ENCODE measurements at places on chromosomes 12 and 14.

- no peak for DNase-seq
Observed at GRCh38 chr14:92105073-92105892, 1.1 kb downstream of the ATXN3 start.

DNA sequence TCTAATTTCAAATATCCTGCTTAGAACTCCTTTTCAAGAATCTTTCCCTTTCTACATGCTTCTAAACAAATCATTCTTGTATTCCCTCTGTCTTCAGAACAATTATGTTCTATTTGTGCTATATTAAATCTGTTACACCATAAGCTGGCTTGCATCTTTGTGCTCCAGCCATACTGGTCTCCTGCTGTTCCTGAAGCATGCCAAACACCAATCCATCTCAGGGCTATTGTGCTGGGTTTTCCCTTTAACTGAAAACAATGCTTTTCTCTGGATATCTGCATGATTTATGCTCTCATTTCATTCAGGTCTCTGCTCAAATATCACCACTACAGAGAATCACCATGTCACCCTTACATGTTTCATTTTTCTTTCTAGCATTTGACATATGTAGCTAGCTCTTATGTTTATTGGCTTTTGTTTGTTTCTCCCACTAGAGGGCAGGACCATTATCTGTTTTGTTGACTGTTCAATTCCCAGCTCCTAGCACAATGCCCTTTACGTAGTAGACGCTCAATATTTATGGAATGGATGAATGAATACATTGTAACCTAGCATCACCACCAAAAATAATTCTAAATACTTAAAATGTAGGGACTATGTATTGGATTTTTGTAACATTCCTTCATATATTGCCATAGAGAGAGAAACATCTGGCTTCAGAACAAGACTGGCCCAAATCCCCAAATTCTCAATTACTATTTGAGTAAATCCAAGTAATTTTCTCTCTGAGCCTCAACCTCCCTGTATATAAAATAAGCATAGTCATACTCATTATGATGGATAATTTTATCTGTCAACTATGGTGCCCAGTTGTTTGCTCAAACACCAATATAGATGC is 302.0 kb upstream of the SYT1 start:
- no peak for DNase-seq

- DNase-seq = no peak
Observed at GRCh38 chr12:31478425-31478824, 112.5 kb downstream of the DENND5B start.

DNA sequence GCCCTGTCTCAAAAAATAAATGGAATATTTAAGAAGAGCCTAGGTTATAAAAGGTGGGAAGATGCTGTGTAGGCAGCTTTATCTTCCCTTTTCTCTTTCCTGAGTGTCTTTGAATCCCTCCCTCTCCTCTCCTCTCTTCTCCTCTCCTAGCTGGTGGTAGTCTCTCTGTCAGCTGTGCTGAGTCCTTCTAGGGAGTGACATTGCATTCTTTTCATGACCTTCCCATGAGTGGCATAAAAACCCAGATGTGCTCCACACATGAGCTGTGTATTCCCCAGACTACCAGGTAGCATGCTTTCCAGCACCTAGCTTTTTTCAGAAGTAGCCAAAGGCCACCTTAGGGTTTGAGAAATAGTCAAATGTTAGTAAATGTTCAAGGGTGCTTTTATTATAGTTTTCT is 23.6 kb downstream of the SAMD4A start:
- DNase-seq = no peak

DNA sequence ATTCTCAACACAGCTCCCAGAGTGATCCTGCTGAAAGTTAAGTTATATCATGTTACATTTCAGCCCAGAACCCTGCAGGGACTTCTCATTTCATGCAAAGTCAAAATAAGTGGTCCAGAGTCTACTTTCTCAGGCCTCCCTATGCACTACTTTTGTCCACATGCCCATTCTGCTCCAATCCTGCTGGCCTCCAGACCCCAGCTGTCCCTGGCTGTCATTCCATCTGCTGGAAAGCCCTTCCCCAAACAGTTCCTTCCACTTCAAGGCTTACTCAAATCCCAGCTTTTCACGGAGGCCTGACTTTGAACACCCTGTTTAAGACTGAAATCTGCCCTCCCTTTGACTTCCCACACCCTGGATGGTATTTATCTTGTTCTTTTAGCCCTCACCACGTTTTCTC is 109.8 kb upstream of the DNM1L start:
- no peak for DNase-seq

- DNase-seq = no peak
Observed at GRCh38 chr12:113142173-113142885, 6.8 kb upstream of the RASAL1 start.

DNA sequence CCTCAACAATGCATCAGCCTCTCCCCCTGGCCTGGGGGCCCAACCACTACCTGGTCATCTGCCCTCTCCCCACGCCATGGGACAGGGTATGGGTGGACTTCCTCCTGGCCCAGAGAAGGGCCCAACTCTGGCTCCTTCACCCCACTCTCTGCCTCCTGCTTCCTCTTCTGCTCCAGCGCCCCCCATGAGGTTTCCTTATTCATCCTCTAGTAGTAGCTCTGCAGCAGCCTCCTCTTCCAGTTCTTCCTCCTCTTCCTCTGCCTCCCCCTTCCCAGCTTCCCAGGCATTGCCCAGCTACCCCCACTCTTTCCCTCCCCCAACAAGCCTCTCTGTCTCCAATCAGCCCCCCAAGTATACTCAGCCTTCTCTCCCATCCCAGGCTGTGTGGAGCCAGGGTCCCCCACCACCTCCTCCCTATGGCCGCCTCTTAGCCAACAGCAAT is 7.4 kb upstream of the RNU7-1 start:
- DNase-seq = no peak
